ENCODE measurements at places on chromosomes 12 and 14.

GRCh38 chr12:93676408-93677194, 574 bp upstream of the CRADD start:
- no peak for DNase-seq

DNA sequence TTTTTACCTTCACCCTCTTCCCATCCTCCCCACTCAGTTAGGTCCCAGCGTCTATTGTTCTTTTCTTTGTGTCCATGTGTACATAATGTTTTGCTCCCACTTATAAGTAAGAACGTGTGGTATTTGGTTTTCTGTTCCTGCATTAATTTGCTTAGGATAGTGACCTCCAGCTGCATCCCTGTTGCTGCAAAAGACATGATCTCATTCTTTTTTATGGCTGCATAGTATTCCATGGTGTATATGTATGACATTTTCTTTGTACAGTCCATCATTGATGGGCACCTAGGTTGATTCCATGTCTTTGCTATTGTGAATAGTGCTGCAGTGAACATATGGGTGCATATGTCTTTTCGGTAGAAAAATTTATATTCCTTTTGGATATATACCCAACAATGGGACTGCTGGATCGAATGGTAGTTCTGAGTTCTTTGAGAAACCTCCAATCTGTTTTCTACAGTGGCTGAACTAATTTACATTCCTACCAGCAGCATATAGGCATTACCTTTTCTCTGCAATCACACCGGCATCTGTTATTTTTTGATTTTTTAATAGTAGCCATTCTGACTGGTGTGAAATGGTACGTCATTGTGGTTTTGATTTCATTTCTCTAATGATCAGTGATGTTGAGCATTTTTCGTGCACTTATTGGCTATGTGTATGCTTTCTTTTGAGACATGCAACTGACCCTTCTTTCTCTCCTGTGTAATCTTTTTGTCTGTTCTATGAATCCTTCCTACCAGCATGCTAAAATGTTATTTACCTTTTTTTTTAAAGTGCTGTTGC, 279.7 kb upstream of the AMIGO2 start:
- no peak for DNase-seq

DNA sequence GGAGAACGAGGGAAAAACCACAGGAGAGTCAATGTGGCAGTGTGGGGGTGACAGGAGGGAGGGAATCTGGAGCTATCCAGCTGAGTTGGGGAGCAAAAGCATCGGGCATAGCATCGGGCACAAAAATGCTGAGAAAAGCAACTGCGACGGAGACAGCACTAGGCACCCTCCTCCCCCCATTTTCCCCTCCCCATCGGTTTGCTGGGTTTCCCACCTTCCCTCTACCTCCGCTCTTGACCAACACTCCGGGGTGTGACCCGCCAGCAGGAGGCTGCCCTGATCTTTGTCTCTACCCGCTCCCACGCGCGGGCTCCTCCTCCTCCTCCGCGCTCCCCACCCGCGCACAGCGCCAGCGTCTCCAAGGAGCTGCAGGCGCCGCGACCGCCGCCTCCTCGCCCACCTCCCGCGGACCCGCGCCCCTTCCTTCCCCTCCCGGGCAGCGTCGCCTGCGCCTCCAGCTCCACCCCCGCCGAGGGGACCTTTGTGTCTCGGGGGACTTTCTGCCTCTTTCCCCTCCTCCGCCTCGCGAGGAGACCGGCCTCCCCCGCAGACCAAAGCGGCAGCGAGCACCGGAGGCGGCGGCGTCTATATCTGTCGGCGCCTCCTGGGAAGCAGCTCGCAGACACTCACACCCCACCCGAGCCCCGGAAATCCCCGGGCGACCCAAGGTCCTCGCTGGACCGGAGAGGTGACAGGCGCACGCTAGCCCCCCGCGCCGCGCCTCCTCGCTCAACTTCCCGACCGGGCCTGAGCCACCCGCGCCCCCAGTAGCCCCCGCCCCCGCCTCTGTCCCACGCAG, 920 bp downstream of the CDK17 start:
- DNase-seq: peak; percentile 74

DNA sequence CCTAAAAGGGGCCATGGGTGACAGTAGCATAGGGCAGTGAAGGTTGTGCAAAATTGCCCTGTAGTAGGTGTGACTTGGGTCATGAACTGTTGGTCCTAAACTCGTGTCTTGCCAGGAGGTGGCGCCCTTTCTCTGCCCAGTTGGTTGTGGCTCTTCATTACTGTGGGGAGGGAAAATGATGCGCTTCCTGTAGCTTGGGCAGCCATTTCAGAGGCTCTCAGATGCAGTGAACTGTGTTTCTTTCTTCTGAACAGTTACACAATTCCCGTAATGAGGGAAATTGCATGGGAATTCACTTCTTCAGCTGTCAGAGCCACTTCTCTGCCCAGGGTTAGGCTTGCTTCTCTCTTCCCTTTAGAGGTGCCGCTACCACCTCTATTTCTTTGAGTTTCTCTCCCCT, 148.1 kb upstream of the NRXN3 start:
- no peak for DNase-seq

DNA sequence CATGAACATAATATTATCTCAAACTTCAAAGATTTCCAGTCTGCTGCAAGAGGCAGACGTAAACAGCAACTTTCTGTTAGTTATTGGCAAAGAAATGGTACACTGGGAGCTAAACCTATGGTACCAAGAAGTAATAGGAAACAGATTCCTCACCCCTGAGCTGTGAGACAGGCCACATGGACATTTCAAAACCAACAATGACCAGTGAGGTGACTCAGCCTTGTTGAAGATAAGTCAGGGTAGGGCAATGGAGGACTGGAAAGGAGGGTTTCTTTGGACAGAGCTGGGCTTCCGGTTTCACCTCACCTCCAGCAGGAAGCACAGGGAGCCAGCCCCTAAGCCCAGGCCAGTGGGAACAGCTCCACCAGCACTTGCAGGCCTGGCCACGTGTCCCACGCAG, 1320.5 kb downstream of the AACS start:
- no peak for DNase-seq

GRCh38 chr14:76948976-76949375, 79.5 kb downstream of the IRF2BPL start:
- DNase-seq: no peak

DNA sequence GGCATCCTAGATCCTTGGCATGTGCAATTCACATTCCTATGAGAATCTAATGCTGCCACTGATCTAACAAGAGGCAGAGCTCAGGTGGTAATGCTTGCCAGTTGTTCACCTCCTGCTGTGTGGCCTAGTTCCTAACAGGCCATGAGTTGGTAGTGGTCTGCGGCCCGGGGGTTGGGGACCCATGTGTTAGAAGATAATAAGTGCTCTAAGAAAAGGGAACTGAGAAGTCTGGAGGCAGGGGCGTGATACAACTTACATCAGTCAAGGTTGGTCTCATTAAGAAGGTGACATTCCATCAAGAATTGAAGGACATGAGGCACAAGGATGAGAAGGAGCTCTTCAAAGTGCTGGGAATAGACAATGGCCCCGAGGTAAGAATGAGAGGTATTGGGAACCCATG, 49.3 kb downstream of the OVCH1 start:
- DNase-seq: no peak

- DNase-seq: no peak
Observed at GRCh38 chr12:29228474-29229157, 79.5 kb downstream of the FAR2 start.

DNA sequence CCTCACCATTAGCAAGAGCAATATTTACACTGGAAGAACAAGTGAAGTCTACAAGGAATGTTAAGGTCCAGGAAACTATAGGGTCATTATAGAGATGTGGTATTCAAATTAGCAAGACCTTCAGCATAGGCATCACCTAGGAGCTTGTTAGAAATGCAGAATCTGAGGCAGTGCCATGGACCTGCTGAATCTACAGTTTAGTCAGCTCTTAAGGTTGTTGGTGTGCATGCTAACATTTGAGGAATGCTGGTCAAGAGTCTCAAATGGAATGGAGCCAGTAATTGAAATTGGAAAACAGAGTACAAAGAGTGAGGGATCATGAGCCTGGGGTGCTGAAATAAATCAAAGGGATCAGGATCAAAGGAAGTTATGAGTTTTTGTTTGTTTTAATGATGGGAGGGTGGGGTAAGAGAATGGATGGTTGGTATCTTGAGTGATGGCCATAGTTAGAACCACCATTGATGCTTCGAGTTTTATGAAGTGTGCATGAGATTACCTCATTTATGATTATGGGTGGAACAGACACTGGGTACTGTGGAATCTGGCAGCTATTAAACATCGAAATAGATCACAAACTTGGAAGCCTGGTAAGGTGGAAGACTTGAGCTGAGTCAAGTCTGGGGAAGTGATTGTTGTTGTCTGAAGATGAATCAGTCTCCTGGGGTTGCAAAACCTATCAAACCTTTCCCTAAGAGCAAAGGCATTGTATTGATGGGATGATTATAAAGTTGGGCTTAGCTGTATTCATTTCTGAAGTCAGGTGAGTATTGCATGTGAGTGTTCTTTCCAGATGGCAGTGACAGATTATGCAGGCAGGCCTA, 323.3 kb upstream of the E2F7 start:
- no peak for DNase-seq

Measured in T-helper 17 cell (primary cell).